Thoracic aorta (tissue), 2 donors: ENCODE measurements at places on chromosomes 16 and 17. TPM values are rescaled to one million over a fixed set of nuclear protein-coding genes. Genes with fewer than 3 reads are reported as not detected.

- DNase-seq = no peak
- H3K4me1 ChIP-seq = no peaks in the 10 kb centered on the region
- no peak overlapping the region for H3K27ac ChIP-seq
These were observed 95.4 kb upstream of the GRIN2A start for GRCh38 chr16:10277597-10277996.

The BEAN1 gene
- not detected for total RNA-seq

The MYH2 gene
- 11.9 TPM for total RNA-seq

DNA sequence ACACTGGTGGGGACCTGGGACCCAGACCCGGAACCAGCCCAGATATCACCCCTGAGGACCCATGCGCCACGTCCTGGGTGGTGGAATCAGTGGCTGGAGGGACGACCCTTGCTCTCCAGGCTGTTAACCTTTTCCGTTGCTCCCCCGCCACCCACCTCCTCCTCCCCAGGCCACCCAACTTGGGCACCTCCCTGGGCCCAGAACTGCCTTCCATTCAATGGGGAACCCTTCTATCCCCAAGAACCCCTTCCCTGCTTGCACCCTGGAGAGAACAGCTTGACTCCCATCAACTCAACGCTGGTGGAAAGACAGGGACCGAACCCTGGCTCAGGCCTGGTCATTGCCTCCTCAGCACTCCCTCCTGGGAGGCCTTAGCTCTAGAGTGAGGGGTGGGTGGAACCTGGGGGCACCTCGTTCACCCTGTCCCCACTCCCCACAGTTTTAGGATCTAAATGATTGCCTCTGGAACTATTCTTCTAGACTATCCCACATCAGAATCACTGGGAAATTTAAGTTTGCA is 5.7 kb upstream of the IL32 start:
- peak overlapping the region; percentile 41 for H3K27ac ChIP-seq
- peaks cover 23% of the 10 kb centered on the region for H3K4me1 ChIP-seq
- peak overlapping the region; percentile 94 for H3K4me3 ChIP-seq

DNA sequence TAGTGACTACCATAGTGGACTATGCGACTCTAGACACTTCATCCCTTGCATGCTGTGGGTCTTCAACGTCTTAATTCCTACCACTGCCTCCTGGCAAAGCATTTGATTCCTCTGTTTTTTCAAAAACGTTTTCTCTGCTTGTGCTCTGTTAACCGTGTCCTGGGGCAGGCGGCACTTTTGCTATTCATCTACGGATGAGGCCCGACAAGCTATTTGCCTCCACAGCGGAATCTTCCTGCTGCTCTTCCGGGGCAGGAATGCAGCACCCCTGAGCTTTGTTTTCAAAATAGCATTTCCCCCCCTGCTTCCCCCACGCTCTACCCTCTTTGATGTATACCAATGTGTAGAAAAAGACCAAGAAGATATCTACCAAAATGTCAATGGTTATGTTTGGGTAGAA is 39.8 kb upstream of the METTL16 start:
- no peaks in the 10 kb centered on the region for H3K27me3 ChIP-seq
- no peak overlapping the region for H3K4me3 ChIP-seq
- no peaks in the 10 kb centered on the region for H3K36me3 ChIP-seq
- no peaks in the 10 kb centered on the region for H3K4me1 ChIP-seq
- no peak for DNase-seq

DNA sequence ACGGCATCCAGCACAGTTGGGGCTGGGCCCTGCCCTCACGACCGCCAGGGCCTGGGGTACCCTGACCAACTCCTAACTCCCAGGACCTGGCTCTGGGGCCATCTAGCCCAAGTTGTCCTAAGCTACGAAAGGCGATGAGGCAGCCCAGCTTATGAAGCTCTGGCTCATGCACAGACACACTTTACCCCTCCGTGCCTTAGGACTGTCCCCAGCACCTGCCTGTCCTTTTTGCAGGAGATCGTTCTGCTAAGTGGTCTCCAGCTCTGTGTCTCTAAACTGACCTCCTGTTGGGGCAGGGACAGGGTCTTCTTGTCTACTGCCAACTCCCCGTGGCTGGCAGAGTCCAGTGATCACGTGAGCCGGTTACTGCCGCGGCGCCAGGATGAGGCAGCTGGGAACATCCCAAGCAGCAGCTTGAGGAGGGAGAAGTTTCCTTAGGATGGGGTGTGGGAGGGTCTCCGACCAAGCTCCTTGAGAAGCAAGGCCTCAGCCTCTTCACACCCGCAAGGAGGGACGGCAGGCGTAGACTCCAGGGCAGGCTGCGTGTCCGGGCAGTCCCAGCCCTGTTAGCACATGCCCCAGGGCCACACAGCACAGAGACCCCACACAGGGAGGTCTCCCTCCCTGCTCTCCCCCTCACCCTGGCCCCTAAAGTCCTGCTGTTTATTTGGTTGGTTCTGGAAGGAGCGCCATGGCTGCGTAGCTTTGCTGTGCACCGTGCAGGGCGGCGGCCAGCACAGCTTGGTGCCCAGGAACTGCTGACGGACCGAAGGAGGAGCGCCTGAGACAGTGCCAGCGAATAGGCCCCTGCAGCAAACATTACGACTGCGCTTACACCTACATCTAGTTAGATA is 16.4 kb upstream of the METRNL start:
- DNase-seq = peak; percentile 1
- H3K4me3 ChIP-seq = no peak overlapping the region
- no peaks in the 10 kb centered on the region for H3K4me1 ChIP-seq
- H3K36me3 ChIP-seq = no peaks in the 10 kb centered on the region
- no peaks in the 10 kb centered on the region for H3K27me3 ChIP-seq
- no peak overlapping the region for H3K27ac ChIP-seq

- H3K4me1 ChIP-seq = no peaks in the 10 kb centered on the region
These were observed 481.3 kb downstream of the TMEM114 start for GRCh38 chr16:8108991-8109509.

DNA sequence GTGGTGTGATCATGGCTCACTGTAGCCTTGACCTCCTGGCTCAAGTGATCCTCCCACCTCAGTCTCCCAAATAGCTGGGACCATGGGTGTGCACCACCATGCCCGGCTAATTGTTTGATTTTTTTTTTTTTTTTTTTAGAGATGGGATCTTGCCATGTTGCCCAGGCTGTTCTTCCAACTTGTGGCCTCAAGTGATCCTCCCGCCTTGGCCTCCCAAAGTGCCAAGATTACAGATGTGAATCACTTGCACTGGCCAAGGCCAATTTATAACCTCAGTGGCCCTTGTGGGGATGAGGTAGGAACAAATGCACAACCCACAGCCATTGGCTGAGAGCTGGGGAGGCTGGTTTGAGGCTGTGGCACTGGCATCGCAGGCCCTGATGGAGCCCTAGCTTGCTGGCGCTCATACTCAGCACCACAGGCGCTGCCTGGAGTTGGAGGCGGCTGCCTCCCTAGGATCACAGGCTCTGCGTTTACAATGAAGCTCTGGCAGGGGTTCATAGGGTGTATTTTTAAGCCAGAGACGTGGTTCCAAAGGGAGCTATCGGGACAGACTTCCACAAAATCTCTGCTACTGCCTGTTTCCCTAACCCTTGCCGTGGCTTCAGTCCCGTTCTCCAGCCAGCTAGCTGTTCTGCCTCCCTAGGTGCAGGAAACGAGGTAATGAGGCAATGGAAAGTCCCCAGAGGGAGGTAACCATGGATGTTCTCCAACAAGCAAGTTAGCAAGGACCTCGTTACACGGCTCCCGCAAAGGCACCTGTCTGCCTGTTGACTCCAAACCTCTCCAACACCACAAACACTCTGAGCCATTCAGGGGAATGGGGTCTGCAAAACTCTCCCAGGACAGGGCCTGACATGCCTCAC is 2.9 kb downstream of the ABCA3 start:
- H3K27me3 ChIP-seq = no peaks in the 10 kb centered on the region
- peaks cover 2% of the 10 kb centered on the region for H3K4me1 ChIP-seq
- no peak for DNase-seq
- no peak overlapping the region for H3K27ac ChIP-seq

The ZNF785 gene
- 15.6 TPM for total RNA-seq

The CA5A gene
- not detected for total RNA-seq

DNA sequence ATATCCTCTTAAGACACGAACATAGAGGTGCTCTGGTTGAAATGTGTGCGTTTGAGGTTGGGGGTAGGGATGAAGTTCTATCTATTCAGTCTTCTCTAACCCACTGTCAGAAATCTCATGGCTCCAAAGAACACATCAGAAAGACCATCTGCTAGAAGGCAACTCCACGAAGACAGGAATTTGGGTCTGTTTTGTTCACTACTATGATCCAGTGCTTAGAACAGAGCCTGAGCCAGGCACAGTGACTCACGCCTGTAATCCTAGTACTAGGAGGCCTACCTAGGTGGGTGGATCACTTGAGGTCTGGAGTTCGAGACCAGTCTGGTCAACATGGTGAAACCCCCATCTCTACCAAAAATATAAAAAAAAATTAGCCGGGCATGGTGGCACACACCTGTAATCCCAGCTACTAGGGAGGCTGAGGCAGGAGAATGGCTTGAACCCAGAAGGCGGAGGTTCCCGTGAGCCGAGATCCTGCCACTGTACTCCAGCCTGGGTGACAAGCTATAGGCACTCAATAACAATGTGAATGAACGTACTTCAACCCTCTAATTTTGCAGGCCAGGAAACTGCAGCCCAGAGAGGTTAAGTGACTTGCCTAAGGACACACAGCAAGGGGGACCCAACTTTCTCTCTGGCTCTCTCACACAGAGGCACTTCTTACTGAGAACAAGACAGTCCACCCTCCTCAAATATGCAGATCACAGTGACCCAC is 2.3 kb downstream of the CASKIN2 start:
- no peak for DNase-seq
- H3K27me3 ChIP-seq = no peaks in the 10 kb centered on the region
- peaks cover 40% of the 10 kb centered on the region for H3K4me1 ChIP-seq
- peak overlapping the region; percentile 95 for H3K4me3 ChIP-seq

- H3K36me3 ChIP-seq = peaks cover 12% of the 10 kb centered on the region
- no peaks in the 10 kb centered on the region for H3K27me3 ChIP-seq
- H3K4me3 ChIP-seq = no peak overlapping the region
- H3K27ac ChIP-seq = peak overlapping the region; percentile 98
These were observed 7.8 kb downstream of the ITGA3 start for GRCh38 chr17:50063561-50064252.

GRCh38 chr16:85055493-85056210 is 28.1 kb downstream of the KIAA0513 start:
- H3K4me1 ChIP-seq = peaks cover 10% of the 10 kb centered on the region
- H3K27me3 ChIP-seq = no peaks in the 10 kb centered on the region
- H3K27ac ChIP-seq = no peak overlapping the region
- H3K36me3 ChIP-seq = no peaks in the 10 kb centered on the region
- DNase-seq = no peak

DNA sequence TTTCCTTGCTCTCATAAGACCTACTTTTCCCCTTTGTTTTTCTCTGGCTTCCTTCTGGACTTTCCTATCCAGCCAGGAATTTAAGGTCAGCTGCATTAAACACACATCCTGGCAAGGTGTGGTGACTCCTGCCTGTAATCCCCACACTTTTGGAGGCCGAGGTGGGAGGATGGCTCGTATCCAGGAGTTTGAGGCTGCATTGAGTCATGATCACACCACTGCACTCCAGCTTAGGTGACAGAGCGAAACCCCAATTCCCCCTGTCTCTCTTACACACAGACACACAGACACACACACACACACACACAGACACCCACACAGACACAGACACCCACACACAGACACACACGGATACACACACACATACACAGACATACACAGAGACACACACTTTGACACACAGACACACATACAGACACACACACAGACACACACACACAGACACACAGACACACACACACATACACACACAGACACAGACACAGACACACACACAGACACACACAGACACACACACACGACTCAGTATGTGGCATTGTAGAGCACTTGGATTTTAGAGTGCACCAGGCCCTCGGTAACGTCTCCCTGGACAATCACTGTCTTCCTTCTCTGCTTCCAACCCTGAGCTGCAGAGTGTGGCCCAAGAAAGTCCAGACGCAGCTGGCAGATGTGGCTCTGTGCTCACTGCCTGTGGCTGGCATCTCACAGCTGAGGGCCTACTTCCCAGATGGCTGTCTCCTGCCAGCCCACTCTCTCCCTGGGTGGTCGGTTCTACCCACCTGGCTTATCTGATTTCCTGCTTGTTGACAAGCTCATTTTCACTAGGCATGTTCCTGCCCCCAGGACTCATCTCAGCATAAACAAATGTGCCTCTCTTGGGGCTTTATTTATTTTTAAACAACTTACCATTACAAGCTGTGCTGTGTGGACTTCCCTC is 39.0 kb downstream of the NLRP1 start:
- H3K27ac ChIP-seq = no peak overlapping the region
- no peak for DNase-seq
- H3K4me3 ChIP-seq = no peak overlapping the region
- H3K27me3 ChIP-seq = no peaks in the 10 kb centered on the region

- no peaks in the 10 kb centered on the region for H3K27me3 ChIP-seq
- DNase-seq = no peak
- no peaks in the 10 kb centered on the region for H3K36me3 ChIP-seq
These were observed 621 bp downstream of the KCNJ2 start for GRCh38 chr17:70169709-70170597.

GRCh38 chr17:39281806-39282205 is 56.1 kb upstream of the STAC2 start:
- peaks cover 13% of the 10 kb centered on the region for H3K4me1 ChIP-seq
- H3K27me3 ChIP-seq = no peaks in the 10 kb centered on the region
- no peak for DNase-seq
- H3K4me3 ChIP-seq = no peak overlapping the region

GRCh38 chr17:57086069-57086930 is 1.3 kb downstream of the AKAP1 start:
- H3K27ac ChIP-seq = peak overlapping the region; percentile 99
- DNase-seq = no peak
- peak overlapping the region; percentile 74 for H3K4me3 ChIP-seq
- H3K36me3 ChIP-seq = no peaks in the 10 kb centered on the region

DNA sequence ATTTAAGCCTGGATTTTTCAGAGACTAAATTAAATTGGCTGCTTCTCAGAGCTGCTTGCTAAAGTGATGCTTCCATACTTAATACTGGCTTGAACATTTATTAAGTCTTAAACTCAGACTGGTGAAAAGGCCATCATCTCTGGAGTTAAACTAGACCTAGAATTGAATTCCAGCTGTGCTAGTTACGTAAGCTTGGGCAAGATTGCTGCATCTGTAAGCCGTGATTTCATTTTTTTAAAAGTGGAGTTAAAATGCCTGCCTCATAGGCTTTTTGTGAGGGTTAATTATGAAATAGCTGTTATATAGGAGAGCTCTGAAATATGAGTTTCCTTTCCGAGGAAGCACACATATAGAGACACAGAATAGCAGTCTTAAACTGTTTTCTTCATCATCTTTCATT is 84.7 kb downstream of the VAT1L start:
- H3K4me1 ChIP-seq = peaks cover 6% of the 10 kb centered on the region
- no peak overlapping the region for H3K4me3 ChIP-seq
- no peaks in the 10 kb centered on the region for H3K36me3 ChIP-seq
- DNase-seq = no peak
- no peaks in the 10 kb centered on the region for H3K27me3 ChIP-seq
